ENCODE measurements at places on chromosomes 12 and 14.
A peak's percentile ranks its signal among the peaks of the same experiment; 100 is the strongest.

DNA sequence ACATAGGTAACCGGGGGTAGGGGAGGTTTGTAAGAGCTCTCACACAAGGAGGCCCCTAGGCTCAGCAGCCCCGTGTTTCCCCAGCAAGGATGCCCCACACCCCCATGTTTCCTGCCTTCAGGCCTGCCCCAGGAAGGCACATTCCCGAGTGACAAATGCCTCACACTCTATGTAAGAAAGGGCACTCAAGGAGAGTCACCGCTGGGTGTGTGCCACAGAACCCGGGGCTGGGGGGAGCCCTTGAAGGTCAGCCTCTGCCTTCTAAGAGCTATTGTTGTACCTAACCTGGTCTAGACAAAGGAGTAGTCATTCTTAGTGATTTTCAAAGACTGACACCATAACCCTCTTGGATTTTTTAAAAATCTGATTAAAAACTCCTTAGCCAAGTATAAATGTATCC, 333.6 kb downstream of the DPF3 start:
- DNase-seq = no peak

GRCh38 chr14:103508521-103509329, 13.9 kb downstream of the CKB start:
- DNase-seq = no peak

- DNase-seq = no peak
These were observed 395.7 kb upstream of the PDE3A start for GRCh38 chr12:19972325-19973288.

DNA sequence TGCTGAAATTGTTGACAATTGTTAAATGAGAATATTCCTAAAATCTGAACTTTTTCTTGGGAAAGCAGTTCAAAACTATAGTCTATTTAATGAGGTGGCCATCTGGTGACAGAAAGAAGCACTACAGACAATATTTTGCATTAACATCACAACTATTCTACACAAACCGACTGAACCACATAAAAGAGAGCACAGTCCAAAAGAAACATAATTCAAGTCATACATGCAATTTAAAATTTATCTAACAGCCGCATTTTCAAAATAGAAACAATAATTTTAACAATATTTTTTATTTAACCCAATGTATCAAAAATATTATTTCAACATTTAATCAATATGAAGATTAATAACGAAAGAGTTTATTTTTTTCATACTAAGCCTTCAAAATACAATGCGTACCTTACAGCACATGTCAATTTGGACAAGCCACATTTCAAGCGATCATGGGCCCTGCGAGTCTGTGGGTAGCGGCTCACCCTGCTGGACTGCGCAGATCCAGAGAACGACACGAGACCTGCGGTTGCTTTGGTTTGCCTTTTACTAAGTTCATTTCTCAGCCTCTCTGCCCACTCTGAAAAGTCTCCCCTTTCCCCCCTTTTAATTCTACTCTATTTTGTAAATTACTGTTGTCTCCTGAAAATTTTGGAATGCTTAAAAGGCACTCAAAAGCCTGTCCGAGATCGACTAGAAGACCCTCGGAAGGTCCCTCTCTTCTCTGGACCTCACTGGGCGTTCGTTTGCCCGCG, 947 bp upstream of the LRRC9 start:
- no peak for DNase-seq

DNA sequence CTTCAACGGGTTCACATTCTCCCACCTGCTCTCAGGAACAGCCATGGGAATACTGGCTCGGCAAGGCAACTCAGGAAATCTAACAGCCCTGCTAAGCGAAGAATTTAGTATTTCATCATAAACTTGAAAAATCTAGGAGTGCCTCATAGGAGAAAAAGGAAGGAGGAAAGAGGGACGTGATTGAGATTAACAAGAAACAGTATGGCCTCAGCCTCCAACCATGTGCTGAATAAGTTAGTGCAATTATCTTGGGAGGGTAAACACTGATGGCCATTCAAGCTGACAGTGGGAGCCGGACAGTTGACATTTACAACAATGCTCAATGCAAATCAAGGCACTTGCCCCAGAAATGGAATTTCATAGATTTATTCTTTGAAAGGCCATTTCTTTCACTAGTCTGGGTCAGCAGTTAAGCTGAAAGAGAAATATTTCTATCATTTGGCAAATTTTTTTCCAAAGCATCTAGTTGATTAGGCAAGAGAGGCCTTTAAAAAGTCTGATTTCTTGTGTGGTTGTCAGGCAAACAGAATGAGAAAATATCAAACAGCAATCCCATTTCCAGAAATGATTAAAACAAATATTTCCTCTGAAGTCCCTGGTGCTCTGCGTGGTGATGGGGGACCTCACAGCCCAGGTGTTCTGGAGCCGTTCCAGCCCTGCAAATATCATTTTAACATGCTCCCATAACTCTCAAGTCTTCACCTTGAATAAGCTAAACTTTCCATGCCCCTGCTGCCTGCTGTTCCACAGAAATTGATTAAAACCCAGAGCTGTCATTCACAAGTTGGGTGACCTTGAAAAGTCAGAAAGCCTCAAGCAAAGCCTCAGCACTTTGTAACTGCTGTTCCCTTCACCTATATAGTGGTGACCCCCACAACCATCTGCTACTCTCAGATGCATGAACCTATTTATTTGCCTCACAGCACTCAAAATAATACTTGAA, 121.6 kb downstream of the PHLDA1 start:
- DNase-seq = no peak

DNA sequence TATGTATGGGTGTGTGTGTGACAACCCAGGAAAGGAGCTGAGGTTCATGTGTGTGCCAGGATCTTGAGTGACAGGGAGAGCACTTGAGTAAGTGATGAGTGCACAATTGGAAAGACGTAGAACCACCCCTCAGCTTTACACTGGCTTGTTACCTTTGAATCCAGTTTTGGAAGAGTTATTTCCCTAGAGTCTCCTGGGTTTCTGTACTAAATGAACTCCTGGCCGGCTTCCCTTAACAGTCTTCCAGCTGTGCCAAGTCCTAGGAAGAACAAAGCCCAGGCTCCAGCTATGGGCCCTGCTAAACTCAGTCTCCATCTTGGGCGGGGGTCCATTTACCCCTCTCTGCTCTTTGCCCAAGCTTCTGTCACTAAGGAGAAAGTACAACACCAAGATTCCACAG, 19.7 kb upstream of the NR1H4 start:
- DNase-seq = no peak

DNA sequence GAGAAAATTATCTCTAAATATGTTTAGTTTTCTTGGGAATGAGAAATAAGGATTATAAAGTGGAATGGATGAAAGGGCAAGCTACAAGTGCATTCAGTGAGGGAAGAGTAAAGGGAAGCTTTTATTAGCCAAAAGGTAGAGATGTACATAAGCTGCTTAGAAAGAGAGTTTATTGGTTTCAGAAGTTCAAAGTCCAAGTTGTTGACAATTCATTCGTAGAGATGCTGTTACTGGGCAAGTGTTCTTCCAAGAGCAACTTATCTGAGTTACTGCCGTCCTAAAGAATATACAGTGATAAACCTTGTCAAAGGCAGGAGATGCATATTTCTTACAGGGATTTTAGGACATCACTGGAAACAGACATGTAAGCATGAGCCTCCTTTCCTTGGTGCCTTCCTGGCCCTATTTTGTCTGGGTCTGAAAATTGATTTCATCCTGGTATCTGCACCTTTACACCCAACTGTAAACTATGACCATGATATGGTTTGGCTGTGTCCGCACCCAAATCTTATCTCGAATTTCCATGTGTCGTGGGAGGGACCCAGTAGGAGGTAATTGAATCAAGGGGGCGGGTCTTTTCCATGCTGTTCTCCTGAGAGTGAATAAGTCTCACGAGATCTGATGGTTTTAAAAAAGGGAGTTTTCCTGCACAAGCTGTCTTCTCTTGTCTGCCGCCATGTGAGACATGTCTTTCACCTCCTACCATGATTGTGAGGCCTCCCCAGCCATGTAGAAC, 46.8 kb downstream of the TRMT5 start:
- DNase-seq = no peak

- DNase-seq = no peak
These were observed 16.4 kb downstream of the TRMT61A start for GRCh38 chr14:103545219-103545914.

DNA sequence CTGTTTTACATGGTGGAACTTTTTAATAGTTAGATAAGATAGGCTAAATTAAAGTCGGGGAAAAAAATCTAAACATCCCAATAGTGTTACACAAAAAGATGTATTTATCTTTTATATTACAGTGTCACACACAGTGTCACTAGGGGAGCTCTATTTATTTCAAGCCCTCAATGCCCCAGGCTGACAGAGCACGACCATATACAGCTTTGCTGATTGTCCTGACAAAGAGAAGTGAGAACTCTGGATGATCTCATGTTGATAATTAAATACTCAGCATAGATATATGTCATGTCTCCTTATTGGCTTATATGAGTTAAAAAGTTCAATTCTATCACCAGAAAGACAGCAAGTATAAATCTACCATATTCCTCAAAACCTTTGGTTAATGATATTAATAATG, 594.3 kb downstream of the LRFN5 start:
- no peak for DNase-seq

DNA sequence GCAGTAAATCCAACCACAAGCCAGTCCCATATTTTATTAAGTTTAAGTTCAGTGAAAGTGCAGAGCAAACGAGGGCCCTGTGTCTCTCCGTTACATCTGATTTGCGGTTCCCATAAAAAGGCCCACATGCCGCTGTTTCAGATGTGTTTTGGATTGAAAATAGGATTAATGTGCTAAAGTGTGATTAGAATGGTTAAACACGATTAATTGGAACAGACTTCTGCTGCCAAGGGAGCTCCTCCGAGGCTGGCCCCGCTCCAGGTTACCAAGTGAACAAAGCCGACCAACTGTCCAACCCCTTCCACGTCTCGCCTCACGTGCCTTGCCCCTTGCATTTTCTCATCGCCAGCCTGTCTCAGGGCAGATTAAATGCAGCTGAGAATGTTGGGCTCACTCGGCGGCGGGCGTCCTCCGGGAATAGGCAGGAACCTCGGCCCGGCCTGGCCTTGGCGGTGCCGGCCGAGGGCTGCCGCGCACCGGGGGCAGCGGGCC, 166.5 kb upstream of the GSC start:
- DNase-seq = no peak

DNA sequence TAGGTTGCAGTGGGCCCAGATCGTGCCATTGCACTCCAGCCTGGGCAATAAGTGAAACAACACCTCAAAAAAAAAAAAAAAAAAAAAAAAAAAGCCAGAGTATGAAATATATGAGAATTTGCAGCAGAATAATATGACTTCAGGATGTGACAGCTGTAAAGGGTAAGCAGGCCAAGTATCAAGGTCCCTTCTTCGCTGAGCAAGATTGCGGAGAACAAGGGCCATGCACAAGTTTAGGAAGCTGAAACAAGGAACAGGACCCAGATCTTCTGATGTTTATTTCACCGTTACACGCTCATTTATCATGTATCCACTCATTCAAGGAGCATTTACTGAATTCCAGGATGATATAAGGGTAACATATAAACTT, 659 bp upstream of the FOXJ2 start:
- no peak for DNase-seq

DNA sequence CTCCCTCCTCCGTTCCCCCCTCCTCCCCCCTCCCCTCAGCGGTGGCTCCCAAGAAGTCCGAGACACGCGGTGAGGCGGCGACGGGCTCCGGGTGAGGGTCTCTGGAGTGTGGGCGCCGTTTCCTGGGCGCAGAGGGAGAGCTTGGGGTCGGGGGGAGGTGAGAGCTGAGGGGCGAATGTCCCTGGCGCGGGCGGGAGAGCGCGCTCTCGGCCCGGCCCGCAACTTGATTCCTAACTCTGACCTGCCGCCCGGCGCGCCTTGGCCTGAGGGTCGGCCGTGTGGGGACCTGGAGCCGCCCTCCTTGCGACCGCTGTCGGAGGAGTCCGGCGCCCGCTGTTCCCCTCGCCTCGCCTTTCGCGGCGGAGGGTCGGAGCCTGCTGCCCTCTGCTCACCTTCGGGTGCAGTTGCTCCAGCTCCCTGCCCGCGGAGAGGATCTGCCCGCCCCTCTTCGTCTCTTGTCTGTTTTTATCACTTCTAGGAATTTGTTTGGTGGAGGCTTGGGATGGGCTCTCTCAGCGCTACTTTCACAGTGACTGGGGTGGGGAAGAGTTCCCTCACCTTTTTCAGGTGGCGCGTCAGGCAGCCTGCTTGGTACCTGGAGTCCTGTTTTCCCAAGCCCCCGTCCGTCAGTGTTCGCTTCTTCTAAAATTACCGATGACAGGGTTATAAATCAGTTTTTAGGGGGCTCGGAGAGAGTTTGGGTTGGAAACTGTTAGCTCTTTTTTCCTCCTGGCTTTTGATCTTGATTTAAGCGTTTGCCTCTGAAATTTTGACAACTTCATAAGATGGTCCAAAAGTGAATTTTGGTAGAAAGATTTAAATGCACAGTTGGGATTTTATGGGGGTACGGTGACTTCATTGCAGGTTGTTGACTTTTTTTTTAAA, 495 bp downstream of the ADIPOR2 start:
- DNase-seq = peak; percentile 77

All from stimulated activated effector memory CD8-positive, alpha-beta T cell treated with anti-CD3 and anti-CD28 coated beads, Interleukin-12 subunit alpha, Interleukin-12 subunit beta, amount 100 ng/mL, for 72 hours (primary cell).